ENCODE measurements at places on chromosomes 4 and X. TPM values are rescaled to one million over a fixed set of nuclear protein-coding genes. Genes with fewer than 3 reads are reported as not detected.

The CT45A10 gene
- not detected for total RNA-seq

The HGFAC gene
- not detected for total RNA-seq

The AFP gene
- total RNA-seq: 4.0 TPM

The ENPP6 gene
- 0.23 TPM for total RNA-seq

The OTUD6A gene
- total RNA-seq: 0.17 TPM

The TCP11X2 gene
- total RNA-seq: 1.6 TPM

The GYPA gene
- not detected for total RNA-seq
